HS-5 (cell line): ENCODE measurements at places on chromosomes 6 and 20.

DNA sequence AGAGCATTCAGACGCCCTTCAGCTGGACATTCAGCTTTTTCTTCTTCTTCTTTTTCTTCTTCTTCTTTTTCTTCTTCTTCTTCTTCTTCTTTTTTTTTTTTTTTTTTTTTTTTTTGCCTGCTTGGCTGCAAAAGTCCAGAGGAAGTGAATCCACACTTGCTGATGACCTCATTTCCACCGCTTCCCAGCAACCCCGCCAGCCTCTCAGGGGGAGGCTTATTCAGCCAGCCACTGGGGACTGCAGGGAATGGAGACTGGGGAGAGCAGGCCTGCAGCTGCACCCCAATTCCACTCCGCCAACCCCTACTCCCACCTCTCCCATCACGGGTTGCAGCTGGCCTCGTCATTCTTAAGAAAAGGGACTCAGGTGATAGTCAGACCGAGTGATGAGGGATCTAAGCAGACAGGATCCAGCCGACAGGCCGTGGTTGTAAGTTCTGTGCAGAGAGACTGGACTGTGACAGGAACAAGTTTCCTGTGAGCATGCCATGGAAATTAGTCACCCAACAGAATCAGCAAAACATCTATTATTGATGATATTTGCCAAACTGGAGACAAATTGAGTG is 59.0 kb upstream of the QKI start:
- peak; percentile 75 for DNase-seq

- no peak for DNase-seq
Observed at GRCh38 chr6:36142971-36143838, 12.9 kb downstream of the MAPK13 start.

DNA sequence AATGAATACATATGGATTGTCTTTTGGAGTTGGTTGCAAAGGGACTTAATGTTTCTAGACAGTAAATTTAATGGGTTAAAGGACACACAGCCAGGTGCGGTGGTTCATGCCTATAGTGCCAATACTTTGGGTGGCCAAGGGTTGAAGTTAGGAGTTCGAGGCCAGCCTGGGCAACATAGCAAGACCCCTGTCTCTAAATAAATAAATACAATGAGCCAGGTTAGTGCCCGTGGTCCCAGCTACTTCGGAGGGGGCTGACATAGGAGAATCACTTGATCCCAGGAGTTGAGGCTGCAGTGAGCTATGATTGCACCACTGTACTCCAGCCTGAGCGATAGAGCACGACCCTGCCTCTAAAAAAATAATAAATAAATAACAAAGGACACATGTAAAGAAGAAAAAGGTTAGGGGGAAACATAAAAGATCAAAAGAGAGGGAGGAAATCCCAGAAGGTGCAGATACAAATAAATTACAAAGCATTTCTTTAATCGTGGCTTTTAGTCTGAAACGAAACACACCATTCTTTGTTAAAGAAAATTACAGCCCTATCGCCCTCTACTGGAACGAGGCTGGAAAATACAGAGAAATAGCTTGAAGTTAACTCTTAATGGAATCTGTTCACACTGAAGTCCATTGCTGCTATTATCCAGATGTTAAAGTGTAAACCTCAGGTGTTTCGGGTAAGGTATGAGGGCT is 42.6 kb upstream of the SCML4 start:
- DNase-seq: no peak

GRCh38 chr6:20681243-20681684 is 147.0 kb downstream of the CDKAL1 start:
- no peak for DNase-seq

GRCh38 chr6:155645325-155645724 is 189.7 kb upstream of the NOX3 start:
- DNase-seq: no peak

DNA sequence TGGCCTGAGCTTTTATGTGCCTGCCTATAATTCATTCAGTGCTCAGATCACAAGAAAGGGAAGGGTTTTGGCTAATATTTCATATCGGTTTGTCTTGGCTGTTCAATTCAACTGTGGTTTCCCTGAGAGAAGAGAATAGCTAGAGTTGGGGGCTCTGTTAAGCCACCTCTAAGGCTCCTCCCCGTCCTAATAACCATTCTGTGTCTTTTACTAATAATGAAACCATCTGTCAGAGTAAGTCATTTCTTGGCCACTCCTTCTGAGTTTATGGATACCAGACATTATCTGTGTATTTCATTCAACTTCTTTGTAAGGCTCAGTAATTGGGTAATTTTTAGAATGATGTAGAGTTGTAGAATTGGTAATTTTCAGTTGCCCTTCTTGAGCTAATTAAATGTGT is 5.2 kb downstream of the STX11 start:
- no peak for DNase-seq

- no peak for DNase-seq
Observed at GRCh38 chr6:156791320-156791850, 14.2 kb downstream of the ARID1B start.

DNA sequence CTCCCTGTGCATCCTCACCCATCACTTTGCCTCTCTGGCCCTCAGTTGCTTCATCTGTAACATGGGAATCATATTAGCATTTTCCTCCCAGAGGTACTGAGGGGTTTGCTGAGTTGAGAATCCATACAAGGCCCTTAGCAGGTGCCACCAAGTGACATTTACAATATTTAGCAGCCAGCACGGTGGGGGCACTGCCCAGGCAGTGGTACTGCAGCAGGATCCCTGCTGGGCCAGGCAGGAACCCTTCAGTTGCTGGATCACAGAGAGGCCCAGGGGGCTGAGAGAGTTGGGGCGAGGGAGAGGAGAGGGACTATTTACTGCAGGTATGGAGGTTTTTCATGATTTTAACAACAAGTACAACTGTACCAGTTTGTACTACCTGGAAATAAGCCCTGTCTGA is 65.9 kb downstream of the CDH22 start:
- DNase-seq: no peak

DNA sequence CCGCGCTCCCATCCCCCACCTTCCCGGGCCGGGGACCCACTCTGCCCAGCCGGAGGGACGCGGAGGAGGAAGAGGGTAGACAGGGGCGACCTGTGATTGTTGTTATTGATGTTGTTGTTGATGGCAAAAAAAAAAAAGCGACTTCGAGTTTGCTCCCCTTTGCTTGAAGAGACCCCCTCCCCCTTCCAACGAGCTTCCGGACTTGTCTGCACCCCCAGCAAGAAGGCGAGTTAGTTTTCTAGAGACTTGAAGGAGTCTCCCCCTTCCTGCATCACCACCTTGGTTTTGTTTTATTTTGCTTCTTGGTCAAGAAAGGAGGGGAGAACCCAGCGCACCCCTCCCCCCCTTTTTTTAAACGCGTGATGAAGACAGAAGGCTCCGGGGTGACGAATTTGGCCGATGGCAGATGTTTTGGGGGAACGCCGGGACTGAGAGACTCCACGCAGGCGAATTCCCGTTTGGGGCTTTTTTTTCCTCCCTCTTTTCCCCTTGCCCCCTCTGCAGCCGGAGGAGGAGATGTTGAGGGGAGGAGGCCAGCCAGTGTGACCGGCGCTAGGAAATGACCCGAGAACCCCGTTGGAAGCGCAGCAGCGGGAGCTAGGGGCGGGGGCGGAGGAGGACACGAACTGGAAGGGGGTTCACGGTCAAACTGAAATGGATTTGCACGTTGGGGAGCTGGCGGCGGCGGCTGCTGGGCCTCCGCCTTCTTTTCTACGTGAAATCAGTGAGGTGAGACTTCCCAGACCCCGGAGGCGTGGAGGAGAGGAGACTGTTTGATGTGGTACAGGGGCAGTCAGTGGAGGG is 2.8 kb downstream of the SOX4 start:
- no peak for DNase-seq

GRCh38 chr20:33099843-33100538 is 20.5 kb downstream of the BPIFB4 start:
- no peak for DNase-seq
